IPS DF 6.9 (cell line): ENCODE measurements at places on chromosomes 6 and 20.
A peak's percentile ranks its signal among the peaks of the same experiment; 100 is the strongest.

GRCh38 chr6:36313649-36313936 lies 23.1 kb downstream of the BNIP5 start:
- no peaks in the 10 kb centered on the region for H3K36me3 ChIP-seq
- no peaks in the 10 kb centered on the region for H3K4me1 ChIP-seq
- no peak for DNase-seq
- H3K27ac ChIP-seq: no peak overlapping the region
- no peaks in the 10 kb centered on the region for H3K27me3 ChIP-seq

DNA sequence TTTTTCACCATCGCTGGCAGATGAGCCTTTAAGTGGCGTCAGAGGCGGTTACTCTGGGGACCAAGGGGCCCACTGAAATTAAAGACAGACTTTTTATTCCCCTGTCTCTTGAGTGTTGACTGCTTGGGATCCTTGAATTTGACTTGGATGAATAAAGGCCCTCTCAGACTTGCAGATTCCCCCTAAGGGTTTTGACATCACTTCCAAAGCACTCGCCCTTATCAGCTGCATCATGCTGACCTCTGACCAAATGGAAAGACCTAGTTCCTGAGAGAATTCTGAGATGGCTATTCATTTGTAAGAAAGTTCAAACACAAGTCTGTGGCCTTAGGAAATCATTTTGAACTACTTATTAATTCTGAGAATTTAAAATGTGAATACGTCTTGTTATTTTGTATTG lies 13.5 kb upstream of the MOXD1 start:
- no peak for DNase-seq
- H3K4me3 ChIP-seq: no peak overlapping the region
- no peaks in the 10 kb centered on the region for H3K4me1 ChIP-seq
- no peaks in the 10 kb centered on the region for H3K27me3 ChIP-seq
- H3K36me3 ChIP-seq: no peaks in the 10 kb centered on the region

GRCh38 chr6:135393289-135393688 lies 104.3 kb downstream of the AHI1 start:
- no peak overlapping the region for H3K27ac ChIP-seq
- no peak overlapping the region for H3K4me3 ChIP-seq
- H3K36me3 ChIP-seq: no peaks in the 10 kb centered on the region
- H3K4me1 ChIP-seq: no peaks in the 10 kb centered on the region
- no peaks in the 10 kb centered on the region for H3K27me3 ChIP-seq

DNA sequence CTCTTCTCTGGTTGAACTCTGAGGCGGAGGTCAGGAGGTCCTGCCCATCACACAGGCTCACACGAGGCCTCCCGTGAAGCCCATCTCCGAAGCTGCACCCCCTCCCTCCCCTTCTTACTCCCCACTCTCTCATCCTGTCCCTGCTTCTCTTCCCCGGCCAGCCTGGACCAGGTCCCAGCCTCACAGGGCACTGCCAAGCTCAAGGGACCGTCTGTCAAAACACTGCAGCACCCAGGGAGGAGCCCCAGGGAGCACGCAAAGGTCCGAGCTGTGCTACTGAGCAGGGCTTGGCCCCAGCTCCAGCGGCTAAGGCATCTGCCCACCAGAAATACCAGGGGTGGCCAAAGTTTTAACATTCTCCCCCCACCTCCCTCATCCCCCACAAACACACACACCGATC lies 70.0 kb downstream of the PSMG4 start:
- no peaks in the 10 kb centered on the region for H3K27me3 ChIP-seq
- H3K4me3 ChIP-seq: no peak overlapping the region
- H3K36me3 ChIP-seq: no peaks in the 10 kb centered on the region
- H3K4me1 ChIP-seq: peaks cover 7% of the 10 kb centered on the region; the same call in 1 of the 2 replicates

DNA sequence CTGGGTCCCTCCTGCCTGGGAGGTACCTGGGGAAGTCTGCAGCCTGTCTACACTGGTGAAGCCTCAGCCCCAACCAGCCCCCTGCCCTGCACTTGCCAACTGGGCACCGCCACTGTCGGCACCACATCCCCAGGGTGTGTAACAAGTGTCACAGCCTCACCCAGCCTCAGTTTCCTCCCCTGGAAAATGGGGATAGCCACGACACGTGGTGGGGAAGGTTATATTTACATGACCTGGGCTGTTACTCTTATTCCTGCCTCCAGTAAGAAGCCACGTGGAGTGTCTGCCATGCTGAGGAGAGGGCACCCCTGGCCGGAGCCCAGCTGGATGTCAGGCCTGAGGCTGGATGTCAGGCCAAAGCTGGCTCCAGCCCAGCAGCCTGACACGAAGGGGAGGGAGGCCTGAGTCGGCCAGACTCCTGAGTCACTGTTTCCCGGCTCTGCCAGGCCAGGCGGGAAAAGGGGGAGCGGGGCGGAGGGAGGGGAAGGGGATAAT lies 44.9 kb downstream of the SNAI1 start:
- no peak for DNase-seq
- H3K27me3 ChIP-seq: no peaks in the 10 kb centered on the region
- H3K27ac ChIP-seq: no peak overlapping the region
- no peak overlapping the region for H3K4me3 ChIP-seq
- H3K36me3 ChIP-seq: no peaks in the 10 kb centered on the region
- no peaks in the 10 kb centered on the region for H3K4me1 ChIP-seq

- no peaks in the 10 kb centered on the region for H3K27me3 ChIP-seq
- no peak overlapping the region for H3K27ac ChIP-seq
- no peaks in the 10 kb centered on the region for H3K36me3 ChIP-seq
- H3K4me3 ChIP-seq: no peak overlapping the region
- DNase-seq: no peak
Measured at GRCh38 chr6:158667360-158667981, 17.6 kb downstream of the SYTL3 start.

GRCh38 chr6:7271205-7271534 lies 41.8 kb downstream of the SSR1 start:
- no peak for DNase-seq
- H3K36me3 ChIP-seq: no peaks in the 10 kb centered on the region

- peak overlapping the region; percentile 69; the same call in 1 of the 2 replicates for H3K4me3 ChIP-seq
- H3K27me3 ChIP-seq: no peaks in the 10 kb centered on the region
- no peak for DNase-seq
- no peak overlapping the region for H3K27ac ChIP-seq
- no peaks in the 10 kb centered on the region for H3K4me1 ChIP-seq
Measured at GRCh38 chr6:27214126-27214601, 33.3 kb upstream of the PRSS16 start.

GRCh38 chr6:3965071-3965718 lies 113.7 kb downstream of the FAM217A start:
- no peaks in the 10 kb centered on the region for H3K36me3 ChIP-seq
- H3K27ac ChIP-seq: no peak overlapping the region
- no peak overlapping the region for H3K4me3 ChIP-seq
- no peak for DNase-seq
- no peaks in the 10 kb centered on the region for H3K4me1 ChIP-seq

DNA sequence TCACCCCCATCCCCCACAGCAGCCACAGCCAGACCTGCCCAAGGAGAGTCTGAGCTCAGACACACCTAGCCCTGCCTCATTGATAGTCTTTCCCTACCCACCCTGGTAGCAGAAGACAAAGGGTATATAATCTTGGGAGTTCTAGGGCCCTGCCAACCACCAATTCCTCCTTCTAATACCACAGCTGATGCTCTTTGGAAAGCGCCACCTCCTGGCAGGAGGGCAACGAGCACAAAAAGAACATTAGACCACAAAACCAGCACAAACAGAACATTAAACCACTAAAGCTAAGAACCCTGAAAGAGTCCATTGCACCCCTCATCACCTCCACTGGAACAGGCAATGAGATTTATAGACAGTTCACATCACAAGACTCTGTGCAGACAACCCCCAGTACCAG lies 195.8 kb upstream of the FUT9 start:
- H3K27me3 ChIP-seq: no peaks in the 10 kb centered on the region
- DNase-seq: no peak
- no peaks in the 10 kb centered on the region for H3K36me3 ChIP-seq
- H3K27ac ChIP-seq: no peak overlapping the region

DNA sequence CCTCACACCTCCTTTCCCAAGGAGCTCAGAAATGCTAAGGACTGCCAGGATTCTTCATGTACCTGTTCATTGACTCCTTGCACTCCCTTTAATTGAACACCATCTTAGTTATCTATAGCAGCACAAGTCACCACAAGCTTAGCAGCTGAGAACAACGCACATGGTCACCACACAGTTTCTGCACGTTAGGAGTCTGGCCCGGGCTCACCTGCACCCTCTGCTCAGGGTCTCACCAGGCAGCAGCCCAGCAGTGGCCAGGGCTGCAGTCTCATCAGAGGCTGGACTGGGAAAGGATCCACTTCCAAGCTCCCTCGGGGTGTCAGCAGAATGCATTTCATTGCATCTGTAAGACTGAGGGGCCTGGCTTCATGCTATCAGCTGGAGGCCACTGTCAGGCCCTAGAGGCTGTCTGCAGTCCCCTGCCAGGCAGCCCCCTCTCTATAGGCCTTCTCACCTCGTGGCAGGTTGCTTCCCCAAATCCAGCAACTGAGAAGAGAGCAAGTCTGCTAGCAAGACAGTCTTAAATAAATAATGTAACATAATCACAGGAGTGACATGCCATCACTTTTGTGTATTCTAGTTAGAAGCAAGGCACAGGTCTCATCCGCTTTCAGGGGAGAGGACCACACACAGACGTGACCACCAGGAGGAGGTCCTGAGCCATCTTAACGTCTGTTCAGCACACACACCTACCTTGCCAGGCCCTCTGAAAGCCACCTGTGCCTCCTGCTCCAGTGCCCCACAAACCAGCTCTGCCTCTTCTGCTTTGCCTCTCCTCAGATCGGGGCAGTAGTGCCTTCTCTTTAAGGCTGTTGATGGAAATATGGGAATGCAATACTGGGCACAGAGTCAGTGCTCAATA lies 165.2 kb upstream of the CST7 start:
- H3K4me1 ChIP-seq: no peaks in the 10 kb centered on the region
- H3K27me3 ChIP-seq: no peaks in the 10 kb centered on the region
- DNase-seq: peak; percentile 33
- no peak overlapping the region for H3K27ac ChIP-seq
- no peak overlapping the region for H3K4me3 ChIP-seq
- no peaks in the 10 kb centered on the region for H3K36me3 ChIP-seq

DNA sequence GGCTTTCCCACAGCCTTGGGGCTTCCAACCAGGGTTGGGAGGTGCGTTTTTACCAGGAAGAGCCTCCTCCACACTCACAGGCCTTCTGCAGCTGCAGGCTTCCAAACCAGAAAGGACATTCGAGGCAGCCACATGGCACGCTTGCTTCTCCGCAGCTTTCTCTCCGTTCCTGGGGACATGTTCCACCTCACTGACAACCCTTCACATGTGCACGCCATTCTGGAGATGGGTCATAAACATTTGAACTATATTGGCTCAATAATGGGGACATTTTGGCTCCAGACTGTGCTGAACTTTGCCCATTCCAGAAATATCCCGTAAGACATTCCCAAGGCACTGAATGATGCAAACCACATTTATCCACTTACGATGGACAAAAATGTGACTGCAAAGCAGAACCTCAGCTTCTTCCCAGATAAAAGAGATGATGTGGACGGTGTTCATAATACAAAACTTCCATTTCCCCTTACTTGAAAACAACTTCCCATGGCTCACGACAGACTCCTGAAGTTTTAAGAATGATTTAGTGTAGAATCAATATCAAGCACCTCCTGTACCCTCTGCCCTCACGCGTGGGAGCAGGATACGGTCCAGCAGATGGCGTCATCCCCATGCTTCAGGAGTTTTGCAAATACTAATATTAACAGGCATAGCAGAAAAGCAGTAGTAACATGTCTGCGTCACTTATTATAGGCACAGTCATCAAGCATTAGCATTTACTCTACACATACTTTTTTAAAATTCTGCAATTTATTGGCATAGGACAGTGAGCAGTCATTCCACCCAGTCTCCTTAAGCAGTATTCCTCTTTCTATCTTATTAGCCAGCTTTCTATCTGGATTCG lies 25.4 kb upstream of the FOXF2 start:
- H3K27ac ChIP-seq: no peak overlapping the region
- no peaks in the 10 kb centered on the region for H3K4me1 ChIP-seq
- DNase-seq: no peak
- H3K27me3 ChIP-seq: no peaks in the 10 kb centered on the region
- no peaks in the 10 kb centered on the region for H3K36me3 ChIP-seq
